ENCODE measurements at places on chromosomes 1 and 21.
A peak's percentile ranks its signal among the peaks of the same experiment; 100 is the strongest.

DNA sequence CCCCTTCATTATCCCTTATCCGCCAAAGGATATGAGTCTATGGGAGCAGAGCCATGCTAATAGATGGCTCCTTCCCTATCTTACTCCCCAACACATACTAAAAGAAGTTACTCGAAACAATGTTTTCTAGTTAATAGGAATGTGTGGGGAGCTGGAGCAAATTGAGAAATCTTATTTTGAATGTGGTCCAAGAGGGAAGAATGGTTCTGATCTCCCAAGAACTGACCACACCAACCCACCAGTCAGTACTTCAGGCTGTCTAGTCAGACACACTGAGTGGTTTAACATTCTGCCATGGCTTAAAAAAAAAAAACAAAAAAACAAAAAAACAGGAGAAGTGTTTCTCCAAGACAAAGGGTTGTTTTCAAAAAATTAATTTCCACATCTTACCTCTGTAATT, 31.5 kb upstream of the DNASE2B start:
- DNase-seq = no peak

GRCh38 chr1:97738270-97738669, 182.6 kb downstream of the DPYD start:
- DNase-seq = no peak

GRCh38 chr1:157703981-157704380, 3.4 kb upstream of the FCRL3 start:
- DNase-seq = no peak

- DNase-seq = no peak
These were observed 180.0 kb downstream of the CDC7 start for GRCh38 chr1:91680556-91681155.

GRCh38 chr1:36137776-36138175, 11.5 kb downstream of the TRAPPC3 start:
- DNase-seq = no peak

GRCh38 chr1:174923820-174924219, 75.9 kb upstream of the CACYBP start:
- DNase-seq = no peak

DNA sequence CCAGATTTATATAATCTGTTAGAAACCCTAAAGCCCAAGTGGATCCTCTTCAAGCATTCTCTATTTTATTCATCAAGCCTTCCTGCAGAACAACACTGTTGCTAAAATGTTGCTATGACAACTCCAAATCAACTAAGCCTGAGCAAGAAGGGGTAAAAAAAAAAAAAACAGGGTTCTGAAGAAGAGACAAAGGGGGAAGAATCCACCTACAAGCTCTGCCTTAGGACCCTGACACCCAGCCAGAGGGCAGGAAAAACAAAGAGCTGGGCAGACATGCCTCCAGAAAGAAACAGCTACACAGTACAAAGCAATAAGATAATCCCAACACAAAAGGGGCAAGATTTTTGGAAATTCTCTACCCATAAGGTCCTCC, 1.3 kb downstream of the USF1 start:
- no peak for DNase-seq

DNA sequence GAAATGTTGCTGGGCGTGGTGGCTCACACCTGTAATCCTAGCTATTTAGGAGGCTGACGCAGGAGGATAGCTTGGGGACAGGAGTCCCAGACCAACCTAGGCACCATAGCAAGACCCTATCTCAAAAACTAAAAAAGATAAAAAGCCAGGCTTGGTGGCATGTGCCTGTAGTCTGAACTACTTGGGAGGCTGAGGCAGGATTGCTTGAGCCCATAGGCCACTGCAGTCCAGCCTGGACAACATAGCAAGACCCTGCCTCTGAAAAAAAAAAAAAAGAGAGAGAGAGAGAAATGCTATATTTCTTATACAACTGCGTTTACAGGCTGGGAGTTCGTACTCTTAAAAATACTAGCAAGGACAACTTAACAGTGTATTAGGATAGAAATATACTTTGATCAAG, 46.2 kb upstream of the SPOCD1 start:
- DNase-seq = no peak

DNA sequence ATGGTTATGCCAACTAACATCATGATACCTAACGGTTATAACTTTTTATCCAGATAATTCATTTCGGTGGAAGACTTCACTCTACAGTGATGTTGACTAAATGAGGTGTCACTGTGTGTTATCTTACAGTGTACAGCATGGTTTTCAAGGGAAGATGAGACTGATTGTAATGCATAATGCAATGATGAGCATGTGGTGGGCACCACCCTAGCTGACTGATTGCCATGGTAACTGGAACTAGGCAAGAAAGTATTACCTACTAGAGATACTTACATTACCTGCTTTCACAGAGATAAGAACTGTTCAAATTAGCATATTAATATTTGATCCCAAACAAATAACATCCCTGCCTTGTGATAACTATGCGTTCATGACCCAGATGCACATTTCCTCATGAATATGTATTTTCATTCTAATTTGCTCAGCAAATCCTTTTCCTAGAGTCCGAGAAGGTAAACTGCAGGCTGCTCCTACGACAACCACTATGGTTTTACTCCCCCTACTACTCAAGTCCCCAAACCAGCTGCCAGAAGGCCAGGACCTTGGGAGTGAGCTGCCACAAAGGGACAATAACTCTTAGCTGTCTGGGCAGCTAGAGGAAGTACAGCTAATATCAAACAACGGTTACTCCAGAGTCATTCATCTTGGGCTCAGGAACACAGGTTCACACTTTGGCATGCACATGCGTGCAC, 29.2 kb downstream of the TRABD2B start:
- DNase-seq = no peak

- no peak for DNase-seq
These were observed 58.8 kb upstream of the TBX15 start for GRCh38 chr1:119046785-119047438.

GRCh38 chr1:48251323-48251722, 28.8 kb downstream of the SLC5A9 start:
- no peak for DNase-seq

DNA sequence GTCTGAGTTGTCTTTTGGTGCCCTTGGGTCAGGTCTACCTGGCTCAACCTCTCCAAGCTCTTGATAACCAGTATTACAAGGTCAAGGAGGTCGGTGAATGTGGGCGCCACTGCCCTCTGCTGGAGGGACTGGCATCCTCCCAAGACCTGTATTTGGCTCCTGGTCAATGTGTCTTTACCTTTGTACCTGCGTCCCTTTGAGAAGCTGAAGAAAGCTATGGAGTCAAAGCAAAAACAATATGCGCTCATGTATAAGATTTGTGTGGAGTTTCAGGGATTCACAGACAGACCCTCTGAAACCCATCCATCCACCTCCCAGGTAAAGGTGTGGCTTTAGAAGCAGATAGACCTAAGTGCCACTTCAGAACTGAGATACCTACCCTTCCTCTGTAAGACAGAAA, 61.8 kb upstream of the NBL1 start:
- peak; percentile 28 for DNase-seq

DNA sequence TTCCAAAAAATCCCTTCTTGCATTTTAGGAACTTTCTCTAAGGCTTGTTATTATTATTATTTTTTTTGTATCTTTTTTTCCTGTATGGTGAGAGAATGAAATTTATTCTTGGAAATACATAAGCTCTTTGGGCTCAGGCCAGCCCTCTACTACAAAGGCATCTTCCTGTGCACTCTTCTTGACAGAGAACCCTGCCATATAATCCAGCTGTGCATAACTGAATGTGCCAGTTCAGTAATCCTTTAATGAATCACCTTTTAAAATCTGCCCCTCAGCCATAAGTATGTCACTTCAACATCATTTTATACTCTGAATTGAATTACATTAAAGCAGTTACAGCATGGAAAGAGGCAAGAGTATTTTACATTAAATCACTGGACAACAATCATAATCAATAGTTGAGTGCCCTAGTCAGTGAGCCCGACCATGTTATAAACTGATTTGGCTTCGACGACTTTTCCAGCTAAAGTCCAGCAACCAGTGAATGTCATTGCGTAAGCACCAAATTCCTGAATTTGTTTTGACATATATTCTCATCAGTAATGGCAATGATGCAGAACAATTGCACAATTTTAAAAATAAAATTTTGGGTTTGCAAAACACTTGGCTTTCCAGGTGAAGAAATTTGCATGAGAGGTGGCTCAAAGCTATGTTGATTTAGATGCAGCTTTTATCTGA, 59.2 kb upstream of the KCNK2 start:
- DNase-seq = no peak

DNA sequence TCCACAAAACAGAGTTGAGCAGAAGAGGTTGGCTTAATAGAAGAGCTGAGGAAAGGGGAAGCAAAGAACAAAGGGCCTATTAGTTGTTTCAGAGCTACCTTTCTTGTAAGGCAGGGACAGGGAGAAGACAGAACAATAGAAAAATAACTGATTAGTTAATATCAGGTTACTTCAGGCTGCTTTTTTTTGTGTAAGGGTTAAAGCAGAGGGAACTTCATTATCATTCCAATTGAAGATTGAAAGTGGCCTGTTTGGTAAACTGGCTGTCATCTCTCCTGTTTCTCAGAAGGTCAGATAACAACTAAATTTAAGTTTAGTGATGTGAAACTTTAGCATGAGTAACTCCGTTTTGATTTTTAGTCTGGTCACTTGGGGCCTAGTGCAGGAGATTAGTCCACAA, 22.3 kb downstream of the CDC42 start:
- no peak for DNase-seq

DNA sequence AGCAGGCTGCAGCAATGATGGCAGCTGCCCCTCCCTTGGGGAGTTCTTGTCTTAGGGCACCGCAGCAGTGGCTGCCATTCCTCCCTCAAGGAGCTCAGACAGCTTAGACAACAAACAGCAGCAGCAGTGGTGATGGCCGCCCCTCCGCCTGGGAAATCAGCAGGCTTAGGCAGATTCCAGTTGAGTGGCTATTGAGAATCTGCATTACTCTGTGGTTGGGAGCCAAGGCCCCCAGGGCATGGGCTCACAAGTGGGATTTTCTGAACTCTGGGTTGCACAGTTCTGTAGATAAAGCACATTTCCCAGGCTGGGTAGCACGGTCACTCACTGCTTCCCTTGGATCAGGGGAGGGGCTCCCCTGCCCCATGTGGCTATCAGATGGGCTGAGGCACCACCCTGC, 1280.7 kb upstream of the TMPRSS15 start:
- no peak for DNase-seq

- peak; percentile 96 for DNase-seq
These were observed 42.4 kb upstream of the ROR1 start for GRCh38 chr1:63731117-63732043.

- peak; percentile 82 for DNase-seq
These were observed 29.6 kb upstream of the CCN1 start for GRCh38 chr1:85550784-85551516.

DNA sequence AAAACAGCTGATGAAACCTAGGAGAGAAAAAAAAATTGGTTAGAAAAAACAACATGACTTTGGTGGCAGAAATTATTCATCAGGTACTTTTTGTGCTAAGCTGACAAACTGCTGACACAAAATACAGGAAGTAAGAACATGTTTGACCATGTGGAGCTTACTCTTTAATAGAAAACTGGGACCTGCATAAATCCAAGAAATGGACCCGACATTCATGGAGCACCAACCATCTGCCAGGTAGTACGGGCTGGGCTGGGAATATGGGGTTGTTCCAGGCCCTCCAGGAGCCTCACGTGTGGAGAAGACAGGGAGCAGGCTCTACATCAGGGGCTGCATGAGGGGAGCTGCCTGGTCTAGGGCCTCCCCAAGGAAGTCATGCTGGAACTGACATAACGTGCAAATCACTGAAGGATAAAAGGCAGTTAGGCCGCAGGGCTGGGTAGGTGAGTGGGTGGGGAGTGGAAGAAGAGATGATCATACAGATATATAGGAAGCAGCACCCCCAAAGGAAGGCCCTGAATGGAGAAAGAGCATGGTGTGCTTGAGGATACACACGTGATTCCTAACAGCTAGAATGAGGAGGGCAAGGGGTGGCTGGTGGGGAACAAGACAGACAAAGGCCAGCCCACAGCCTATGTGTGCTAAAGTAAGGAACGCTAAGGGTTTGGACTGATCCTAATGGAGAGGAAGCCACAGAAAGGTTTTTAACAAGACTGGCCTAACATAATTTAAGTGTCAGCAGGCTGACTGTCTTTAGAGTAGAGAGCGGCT, 26.1 kb downstream of the CD58 start:
- DNase-seq = no peak

DNA sequence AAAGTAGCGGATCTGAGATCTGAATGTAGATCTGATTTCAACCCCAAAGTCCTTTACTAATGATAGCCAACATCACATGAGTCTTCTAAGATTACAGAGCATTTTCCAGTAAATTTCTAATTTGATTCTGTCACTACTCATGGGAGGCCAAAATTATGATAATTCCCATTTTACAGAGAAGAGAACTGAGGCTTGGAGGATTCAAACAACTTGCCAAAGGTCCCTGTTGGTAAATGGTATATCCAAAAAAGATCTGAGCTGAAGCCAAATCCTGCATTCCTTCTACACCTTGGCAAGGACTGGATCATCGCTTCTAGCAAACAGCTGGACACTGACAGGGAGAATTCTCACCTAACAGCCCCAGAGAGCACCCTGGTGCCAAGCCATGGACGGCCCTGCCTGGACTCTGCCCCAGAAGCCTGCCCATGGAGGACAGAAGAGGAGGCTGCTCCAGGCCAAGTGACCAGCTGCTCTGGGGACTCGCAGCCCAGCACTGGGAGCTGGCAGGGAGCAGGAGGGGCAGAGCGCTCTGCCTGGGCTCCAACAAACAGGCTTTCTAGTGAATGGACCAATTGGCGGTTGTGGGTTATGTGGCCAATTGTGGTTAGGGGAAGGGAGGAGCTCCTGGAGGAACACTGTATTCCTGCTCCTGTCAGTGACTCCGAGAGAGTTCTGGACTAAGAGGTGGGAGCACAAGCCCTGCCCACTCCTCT, 6.4 kb upstream of the CSF1 start:
- peak; percentile 45 for DNase-seq

- peak; percentile 28 for DNase-seq
These were observed 110.9 kb upstream of the IFFO2 start for GRCh38 chr1:19067182-19067911.

- DNase-seq = no peak
These were observed 528.9 kb upstream of the ADAMTS5 start for GRCh38 chr21:27495836-27496235.

- DNase-seq = no peak
These were observed 3.6 kb upstream of the INAVA start for GRCh38 chr1:200890818-200891773.

DNA sequence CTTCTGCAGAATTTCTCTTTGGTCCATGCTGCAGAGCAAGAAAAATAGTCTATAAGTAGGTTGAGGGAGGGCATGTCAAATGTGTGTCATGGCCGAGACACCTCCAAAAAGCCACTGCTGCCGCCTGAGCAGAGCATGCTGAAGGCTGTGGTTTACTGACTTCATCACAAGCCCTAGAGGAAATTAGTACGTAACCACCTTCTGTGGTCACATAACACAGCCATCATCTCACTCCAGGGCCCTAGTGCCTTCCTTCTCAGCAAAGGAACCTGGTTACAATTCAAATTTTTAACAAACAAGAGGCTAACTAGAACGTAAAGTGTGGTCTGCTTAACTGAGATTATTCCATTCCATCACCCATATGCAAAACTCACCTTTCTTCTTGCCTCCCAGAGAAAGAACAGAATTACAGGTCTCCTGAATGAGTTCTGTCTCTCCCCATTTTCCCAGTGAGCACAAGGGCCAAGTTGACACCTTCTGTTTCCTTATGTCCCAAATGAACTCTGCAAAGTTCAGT, at the start of gene PTPN22:
Gene PTPN22 (minus strand): TSS at position 116 of the 517 bp plus-strand sequence.
- peak; percentile 90 for DNase-seq

Measured in HT1080 (cell line).